ENCODE measurements at places on chromosomes 6 and 20.

- no peak for DNase-seq
These were observed 88.1 kb upstream of the ZFP64 start for GRCh38 chr20:52279706-52280105.

DNA sequence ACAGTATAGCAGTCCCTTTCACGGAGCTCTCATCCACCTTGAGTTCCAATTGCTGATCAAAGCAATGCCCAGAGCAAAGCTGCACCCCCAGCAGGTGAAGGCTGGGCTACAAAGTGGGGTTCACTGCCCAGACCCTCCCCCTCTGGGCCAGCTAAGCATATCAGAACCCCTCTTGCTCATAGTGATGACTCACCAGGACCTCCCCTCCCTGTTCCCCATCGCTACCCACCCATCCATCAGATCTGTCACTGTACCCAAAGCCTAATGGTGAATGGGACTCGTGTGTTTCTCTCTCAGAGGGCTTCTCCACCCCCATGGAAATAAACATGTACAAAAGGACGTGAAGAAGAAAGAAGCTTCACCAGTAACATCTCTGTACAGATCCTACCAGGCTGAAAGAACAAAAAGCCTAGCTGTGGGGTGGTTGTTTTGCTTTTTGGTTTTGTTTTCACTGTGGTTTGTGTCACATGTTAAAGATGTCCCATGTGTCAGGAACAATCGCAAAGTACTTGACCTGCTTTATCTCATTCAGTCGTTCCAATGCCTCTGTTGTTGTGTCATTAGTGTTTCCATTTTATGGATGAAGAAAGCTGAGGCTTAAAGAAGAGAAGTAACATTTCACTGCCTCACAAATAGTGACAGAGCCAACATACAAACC, 518.5 kb downstream of the CD83 start:
- DNase-seq = no peak

DNA sequence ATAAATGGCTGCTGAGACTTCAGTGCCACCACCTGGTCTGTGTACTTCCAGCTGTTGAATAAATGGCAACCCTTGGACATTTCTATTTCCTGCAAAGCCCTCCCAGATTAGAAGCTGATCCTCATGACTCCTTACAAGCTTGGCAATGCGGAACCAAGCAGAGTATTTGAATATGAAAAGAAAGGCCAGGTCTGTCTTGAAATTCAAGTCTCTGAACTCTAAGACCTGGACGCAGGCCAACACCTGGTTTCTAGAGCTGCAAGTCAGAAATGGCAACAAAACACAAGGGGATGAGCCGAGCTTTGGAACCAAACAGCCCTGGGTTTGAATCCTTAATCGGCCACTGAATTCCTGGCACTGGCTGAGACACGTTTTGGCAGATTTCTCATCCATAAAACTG, 353.4 kb downstream of the PTPRT start:
- no peak for DNase-seq

DNA sequence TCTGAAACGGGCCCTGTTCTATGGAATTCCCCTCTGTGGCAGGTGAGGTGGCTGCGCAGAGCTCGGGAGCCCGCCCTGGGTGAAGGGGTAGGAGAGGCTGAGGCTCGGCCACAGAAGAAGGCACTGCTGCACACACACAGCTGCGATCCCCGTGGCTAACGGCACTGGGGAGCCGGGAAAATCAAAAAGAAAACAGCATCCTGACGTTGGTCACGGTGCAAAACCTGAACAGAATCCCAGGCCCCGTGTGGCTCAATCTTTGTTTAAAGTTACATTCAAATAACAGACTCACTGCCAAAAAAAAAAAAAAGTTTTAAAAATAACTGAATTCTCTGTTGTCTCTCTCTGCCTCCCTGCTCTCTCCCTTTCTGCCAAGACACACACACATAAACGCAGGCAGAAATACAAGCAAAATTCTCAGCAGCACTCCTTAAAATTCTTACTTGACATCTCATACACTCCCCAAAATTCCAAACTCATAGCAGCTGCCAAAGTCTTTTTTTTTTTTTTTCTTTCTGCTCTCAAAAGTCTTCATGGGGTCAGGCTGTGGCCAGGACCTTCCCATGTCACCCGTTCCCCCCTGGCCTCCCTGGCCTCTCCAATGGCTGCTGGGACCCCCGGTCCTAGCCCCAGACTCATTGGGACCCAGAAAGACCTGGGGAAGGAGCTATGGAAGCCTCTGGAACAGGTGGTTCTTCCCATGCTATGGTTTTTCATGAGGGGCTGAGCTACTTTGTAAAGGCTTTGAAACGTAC, 248.8 kb downstream of the TTLL2 start:
- DNase-seq = no peak

DNA sequence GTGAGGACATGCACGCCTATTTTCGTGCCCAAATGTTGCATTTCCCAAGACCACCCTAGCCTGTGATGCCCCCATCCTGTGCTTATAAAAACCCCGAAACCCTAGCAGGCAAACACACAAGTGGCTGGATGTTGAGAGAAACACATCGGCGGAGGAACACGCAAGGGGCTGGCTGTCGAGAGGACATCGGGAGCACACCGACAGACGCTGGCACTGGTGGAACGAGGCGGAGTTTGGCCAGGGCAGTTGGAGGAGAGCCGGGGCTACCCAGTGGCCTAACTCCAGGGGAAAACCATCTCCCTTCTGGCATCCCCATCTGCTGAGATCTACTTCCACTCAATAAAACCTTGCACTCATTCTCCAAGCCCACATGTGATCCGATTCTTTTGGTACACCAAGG, 225.9 kb upstream of the GRIK2 start:
- DNase-seq = no peak

DNA sequence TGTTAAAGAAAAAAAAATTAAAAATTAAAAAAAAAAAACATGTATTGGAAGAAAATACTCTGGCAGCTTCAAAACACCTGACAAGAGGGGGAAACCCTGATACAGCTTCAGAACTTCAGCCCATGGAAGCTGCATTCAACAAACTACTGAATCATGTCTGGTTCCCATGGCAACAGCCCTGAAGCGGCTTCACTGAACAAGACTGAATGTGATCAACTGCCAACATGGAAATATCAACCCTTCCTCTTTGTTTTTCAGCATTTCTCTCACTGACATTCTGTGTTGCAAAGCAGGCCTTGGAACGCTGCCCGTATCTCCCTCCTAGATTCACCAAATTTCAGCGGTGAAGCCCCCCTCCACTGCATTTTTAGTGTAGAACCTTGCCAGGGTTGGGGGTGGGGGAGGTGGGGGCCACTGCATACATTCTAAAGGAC, 91.3 kb upstream of the SHLD1 start:
- DNase-seq = no peak

DNA sequence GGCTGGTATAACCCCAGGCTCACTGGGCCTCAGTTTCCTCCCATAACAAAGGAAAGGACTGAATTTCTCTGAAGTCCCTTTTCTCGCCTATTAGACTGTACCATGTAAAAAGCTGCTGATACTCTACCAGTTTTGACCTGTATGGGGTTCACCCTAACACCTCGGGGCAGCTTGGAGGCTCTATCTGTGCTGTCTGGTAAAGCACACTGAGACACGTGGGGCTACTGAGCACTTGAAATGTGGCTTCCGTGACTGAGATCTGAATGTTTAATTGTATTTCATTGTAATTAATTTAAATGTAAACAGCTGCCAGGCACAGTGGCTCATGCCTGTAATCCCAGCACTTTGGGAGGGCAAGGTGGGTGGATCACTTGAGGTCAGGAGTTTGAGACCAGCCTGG, 24.0 kb downstream of the BMP7 start:
- no peak for DNase-seq

DNA sequence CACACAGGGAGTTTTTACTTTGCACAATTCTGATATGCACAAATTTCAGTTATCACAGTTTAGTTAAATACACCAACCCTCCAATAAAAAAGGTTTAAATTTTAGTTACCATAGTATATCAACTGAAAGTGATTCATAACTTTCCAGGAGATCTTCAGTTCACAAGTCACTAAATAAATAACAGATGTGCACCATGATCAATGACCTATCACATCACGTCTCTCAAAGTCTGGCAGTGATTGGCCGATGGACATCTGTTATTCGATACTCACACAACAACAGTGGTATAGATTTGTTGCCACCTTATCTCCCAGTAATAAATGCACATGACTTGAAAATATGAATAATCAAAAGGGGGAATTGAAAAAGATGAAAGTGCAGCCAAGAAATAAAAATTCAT, 66.8 kb upstream of the PTCHD4 start:
- no peak for DNase-seq

- no peak for DNase-seq
These were observed 671.4 kb downstream of the RFPL4B start for GRCh38 chr6:113018351-113019151.

GRCh38 chr20:24651171-24651975, 181.9 kb downstream of the SYNDIG1 start:
- no peak for DNase-seq

DNA sequence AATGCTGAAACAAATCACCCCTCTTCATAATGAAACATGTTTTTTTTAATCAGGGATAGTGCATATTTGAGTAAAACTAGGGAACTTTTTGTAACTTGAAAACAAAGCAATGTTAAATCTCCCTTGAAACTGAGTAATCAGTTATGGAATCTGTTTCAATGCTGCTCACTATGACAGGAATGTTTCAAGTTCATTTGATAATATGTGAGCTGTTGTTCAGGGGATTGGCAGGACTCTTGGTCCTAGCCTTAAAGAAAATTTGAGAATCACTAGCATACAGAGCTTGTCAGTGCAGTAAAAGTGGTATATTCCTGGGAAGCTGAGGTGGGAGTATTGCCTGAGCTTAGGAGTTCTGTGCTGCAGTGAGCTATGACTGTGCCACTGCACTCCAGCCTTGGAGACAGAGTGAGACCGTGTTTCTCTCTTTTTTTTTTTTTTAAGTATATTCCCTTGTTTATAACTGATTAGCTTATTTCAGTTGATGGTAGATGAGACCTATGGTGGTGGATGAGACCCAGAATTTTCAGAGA, 21.6 kb upstream of the CALHM6 start:
- no peak for DNase-seq

DNA sequence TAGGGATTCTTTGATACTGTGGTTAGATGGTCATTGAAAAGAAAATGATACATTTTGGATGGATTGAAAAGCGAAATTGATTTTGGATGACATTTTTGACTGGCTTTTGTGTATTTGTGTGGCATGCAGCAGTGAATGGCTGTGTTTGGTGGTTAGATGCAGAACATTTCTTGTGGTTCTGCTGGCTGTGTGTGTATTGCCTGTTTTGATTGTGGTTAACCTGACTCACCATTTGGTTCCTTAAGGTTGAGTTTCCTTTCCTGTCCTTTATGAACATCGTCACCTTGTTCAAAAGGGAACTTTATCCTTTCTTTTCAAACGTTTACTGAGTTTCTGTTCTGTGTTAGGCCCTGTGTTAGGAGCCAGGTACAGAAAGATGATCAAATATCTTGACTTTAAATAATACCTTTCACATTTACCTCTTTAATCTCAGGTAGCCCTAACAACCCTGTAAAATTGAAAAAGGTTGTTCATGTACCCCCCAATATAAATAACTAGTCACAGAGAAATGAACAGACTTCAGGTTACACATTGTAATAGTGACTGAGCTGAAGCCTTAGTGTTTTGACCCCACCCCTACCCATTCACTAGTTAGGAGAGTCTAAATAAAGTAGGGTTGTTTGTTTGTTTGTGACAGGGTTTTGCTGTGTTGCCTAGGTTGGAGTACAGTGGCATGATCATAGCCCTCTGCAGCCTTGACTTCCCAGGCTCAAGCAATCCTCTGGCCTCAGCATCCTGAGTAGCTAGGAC, 23.8 kb downstream of the ANKS1A start:
- DNase-seq = no peak

GRCh38 chr6:90101403-90101802, 195.2 kb downstream of the BACH2 start:
- no peak for DNase-seq

DNA sequence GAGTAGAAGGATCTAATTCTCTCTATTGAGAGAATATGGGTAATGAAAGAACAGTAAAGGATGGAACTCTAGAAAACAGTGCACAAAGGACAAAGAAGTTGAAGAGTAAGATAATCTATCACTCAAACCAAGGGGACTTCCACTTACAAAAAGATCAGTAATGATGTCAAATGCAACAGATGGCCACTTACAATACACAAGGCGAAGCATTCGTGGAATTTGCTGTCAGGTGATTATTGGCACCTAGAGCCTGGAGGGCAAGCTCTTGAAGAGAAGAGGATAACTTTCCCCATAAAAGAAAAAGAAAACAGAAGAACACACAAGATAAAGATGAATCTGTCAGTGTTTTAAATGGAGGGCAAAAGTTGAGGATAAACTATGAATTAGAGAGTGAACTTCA, 256.0 kb upstream of the TCF21 start:
- no peak for DNase-seq

DNA sequence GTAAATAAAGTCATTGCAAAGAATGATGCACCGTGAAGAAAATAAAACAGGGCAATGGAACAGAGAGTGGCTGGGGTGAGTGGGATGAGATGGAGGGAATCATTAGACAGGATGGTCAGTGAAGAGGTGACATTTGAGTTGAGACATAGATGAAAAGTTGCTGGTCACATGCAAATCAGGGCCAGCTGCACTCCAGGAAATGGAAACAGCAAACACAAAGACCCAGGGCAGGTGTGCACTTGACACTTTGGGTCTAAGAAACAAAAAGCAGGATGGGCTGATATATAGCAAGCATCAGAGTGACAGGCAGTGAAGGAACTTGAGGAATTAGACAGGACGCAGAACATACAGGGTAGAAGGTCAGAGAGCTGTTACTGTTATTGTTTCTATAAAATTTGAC, 171.5 kb upstream of the RIPOR2 start:
- DNase-seq = no peak

DNA sequence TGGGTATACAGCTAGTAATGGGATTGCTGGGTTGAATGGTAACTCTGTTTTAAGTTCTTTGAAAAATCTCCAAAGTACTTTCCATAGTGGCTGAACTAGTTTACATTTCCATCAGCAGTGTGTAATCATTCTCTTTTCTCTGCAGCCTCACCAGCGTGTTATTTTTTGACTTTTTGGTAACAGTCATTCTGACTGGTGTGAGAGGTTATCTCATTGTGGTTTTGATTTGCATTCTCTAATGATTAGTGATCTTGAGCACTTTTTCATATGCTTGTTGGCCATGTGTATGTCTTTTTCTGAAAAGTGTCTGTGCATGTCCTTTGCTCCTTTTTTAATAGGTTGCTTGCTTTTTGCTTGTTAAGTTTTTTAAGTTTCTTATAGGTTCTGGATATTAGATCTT, 194.2 kb upstream of the PHACTR1 start:
- DNase-seq = no peak

Data from HEK293T (cell line).